ENCODE measurements at places on chromosomes 16 and 17.

GRCh38 chr17:39965017-39965699 is 2.4 kb downstream of the GSDMA start:
- no peak for DNase-seq

- no peak for DNase-seq
Measured at GRCh38 chr17:49776551-49777300, 11.8 kb upstream of the KAT7 start.

GRCh38 chr17:76562734-76563148 is 22.9 kb downstream of the PRCD start:
- no peak for DNase-seq

DNA sequence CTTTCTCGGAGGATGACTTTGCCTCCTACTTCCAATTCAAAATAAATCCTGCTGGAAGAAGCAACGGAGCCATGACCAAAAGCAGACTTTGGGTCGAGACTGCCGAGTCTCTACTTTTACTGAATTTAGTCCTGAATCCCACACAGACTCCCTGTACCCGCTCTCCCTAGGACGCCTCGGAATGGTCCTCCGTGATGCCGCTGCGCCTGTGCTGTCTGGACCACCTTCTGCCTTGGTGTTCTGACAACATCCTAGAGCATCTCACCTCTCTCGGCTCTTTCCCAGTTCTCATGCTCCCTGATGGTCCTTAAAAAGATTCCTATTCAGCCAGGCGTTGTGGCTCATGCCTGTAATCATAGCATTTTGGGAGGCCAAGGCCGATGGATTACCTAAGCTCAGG is 181.1 kb upstream of the HSBP1 start:
- no peak for DNase-seq

Measured in NCI-H2029 treated with DMSO at 0.1 percent for 48 hours (cell line).